NCI-H1092 (cell line): ENCODE measurements at places on chromosomes 12 and 14.
A peak's percentile ranks its signal among the peaks of the same experiment; 100 is the strongest.

- no peak for DNase-seq
Observed at GRCh38 chr12:131250028-131250950, 296.6 kb downstream of the ADGRD1 start.

- no peak for DNase-seq
Observed at GRCh38 chr12:2016862-2017545, 12.7 kb upstream of the DCP1B start.

GRCh38 chr14:20807304-20808161 lies 4.9 kb upstream of the RNASE1 start:
- DNase-seq, result no peak

- DNase-seq, result no peak
Observed at GRCh38 chr14:33764876-33765650, 185.8 kb downstream of the EGLN3 start.

- DNase-seq, result peak; percentile 72
Observed at GRCh38 chr12:124814741-124815613, 48.7 kb downstream of the SCARB1 start.

GRCh38 chr12:47813511-47814196 lies 6.0 kb downstream of the HDAC7 start:
- DNase-seq, result no peak

DNA sequence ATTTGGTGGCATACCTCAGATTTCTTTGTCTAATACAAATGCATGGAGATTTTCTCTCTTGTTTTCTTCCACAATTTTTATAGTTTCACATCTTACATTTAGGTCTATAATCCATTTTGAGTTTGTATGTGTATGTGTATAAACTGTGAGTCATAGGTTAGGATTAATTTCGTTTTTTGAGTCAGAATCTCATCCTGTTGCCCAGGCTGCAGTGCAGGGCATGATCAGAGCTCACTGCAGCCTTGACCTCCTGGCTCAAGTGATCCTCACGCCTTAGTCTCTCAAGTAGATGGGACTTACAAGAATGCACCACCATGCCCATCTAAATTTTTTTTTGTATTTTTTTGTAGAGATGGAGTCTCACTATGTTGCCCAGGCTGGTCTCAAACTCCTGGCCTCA lies 71.6 kb downstream of the OTOGL start:
- DNase-seq, result no peak

- DNase-seq, result no peak
Observed at GRCh38 chr12:90808568-90808967, 146.4 kb downstream of the CCER1 start.

GRCh38 chr12:85278598-85279448 lies 1.2 kb upstream of the ALX1 start:
- DNase-seq, result no peak

- no peak for DNase-seq
Observed at GRCh38 chr14:63297372-63298063, 21.2 kb downstream of the GPHB5 start.
